T-helper 1 cell (primary cell): ENCODE measurements at places on chromosomes 16 and 17.

DNA sequence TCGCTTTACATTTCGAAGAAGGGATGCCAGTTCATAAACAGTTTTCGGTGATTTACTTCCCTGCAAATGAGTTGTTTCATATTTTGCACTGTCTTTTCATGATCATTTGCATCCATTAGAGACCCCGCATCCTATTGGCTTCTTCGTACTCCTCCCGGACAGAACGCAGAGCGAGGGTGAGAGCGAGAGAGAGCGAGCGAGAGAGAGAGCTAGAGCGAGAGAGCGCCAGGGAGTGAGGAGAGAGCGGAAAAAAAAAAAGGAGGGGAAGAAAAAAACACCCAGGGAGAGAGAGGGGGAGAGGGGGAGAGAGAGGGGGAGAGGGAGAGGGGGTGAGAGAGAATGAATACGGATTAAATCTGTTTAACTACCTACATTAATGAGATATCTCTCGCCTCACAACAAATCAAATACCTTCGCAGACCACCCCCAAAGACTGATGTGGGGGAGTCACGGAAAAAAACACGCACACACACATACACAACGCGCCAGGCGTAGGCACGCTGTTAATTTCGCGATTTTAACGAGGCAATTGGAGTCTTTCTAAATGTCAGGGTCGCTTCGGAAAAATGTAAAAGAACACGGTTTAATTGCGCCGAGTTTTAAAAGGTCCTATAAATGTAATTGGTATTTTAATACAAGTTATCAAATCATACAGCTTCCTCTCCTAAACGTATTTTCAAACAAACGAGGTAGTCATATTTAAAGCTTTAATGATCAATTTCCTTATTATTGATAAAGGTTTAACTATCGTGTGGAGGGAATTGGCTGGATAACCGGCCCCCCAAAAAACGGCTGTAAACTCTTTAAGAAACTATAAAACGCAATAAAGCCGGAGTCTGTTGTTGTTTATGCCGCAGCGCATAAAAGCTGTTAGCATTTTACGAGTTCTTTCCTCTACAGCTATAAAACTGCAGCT is at the start of gene HOXB8:
Gene HOXB8 (minus strand): TSS at position 246 of the 916 bp plus-strand sequence. CDS start 588 bp downstream, outside the sequence.
- no peak for DNase-seq

- no peak for DNase-seq
These were observed 7.5 kb downstream of the UBE2Z start for GRCh38 chr17:48915459-48916282.

DNA sequence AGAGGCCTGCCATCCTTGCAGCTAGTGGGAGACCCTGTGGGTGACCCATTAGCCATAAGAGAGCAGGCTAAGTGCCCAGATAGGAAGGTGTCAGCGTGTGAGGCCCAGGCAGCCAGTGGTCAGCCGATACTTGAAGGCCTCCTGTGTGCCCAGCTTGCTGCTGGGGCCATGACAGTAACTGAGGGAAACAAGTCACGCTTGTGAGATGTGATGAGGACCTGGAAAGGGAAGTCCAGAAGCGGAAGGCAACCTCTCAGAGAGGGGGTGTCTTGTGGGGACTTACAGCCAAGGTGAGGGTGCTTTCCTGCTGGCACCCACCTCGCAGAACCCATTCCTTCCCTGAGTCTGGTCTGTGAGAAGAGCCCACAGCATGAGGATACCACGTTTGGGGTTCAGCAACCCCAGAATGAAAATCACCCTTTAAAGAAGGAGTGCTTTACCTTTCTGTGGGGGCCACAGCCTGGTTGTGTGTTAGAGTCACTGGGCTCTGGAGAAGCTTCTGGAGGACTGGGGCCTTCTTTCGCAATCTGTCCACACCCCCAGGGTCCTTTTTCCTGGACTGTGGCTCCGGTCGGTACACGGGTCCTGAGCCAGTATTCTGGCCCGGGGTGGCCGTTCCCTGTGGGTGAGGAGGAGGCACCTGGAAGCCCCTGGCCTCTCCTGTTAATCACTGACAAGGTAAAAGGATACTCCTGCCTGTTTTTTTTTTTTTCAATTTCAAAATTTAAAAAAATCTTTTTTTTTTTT is 53.9 kb downstream of the PLCG2 start:
- no peak for DNase-seq

DNA sequence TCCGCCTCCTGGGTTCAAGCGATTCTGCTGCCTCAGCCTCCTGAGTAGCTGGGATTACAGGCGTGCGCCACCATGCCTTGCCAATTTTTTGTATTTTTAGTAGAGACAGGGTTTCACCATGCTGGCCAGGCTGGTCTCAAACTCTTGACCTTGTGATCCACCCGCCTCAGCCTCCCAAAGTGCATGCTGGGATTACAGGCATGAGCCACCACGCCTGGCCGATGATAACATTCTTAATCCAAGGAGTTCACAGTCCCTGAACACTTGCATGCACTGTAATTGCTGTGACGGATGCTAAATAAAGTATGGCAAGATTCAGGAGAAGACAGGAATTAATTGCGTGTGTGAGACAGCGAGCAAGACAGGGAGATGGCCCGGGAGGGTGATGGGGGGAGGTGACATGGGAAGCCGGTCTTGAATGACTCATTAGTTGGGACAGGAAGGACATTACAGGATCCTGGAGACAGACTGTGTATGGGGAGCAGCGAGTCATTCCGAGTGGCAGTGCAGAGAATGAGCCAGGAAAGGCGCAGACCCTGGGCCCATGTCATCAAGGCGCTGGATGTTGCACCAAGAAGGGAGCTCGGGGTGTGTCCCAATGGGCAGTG is 6.7 kb downstream of the ABCA3 start:
- DNase-seq, result no peak

GRCh38 chr16:25729188-25729915 is 37.6 kb downstream of the HS3ST4 start:
- no peak for DNase-seq

DNA sequence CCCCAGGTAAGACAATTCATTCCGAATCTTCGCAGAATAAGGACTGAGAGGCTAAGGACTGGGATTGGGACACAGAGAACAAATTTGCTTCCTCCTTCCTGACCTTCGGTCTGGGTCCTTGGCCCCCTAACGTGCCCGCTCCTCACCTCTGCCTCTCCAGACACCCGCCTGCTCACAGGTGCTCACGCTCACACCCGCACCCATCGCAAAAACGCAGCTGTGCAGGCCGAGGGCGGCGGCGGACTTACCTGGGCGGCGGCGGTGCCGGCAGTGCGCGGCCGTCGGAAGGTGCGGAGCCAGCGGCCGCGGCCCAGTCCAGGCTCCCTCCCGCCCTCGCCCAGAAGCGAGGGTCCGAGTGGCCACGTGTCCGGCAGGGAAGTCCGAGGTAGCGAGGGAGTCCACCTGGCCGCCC is 7.1 kb upstream of the HOXB9 start:
- no peak for DNase-seq

- peak; percentile 33 for DNase-seq
These were observed 40.5 kb upstream of the ATP2A3 start for GRCh38 chr17:4004517-4005295.

DNA sequence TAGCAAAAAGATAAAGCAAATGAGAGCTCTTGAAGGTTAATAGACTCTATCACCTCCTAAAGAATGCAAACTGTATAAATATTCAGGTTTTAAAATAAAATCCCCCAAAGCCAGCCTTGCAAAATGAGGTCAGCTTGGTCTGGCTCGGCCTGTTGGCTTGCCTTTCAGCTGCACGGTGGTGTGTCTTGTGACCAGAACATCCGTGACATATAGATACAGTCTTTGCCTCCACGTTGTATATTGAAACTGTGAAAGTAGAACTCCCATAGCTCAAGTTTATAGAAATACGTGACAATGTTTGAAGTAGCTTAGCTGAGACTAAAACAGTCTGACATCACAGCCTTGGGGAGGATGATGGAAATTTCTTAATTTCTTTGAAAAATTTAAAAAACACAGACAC is 236.6 kb upstream of the MYOCD start:
- no peak for DNase-seq

DNA sequence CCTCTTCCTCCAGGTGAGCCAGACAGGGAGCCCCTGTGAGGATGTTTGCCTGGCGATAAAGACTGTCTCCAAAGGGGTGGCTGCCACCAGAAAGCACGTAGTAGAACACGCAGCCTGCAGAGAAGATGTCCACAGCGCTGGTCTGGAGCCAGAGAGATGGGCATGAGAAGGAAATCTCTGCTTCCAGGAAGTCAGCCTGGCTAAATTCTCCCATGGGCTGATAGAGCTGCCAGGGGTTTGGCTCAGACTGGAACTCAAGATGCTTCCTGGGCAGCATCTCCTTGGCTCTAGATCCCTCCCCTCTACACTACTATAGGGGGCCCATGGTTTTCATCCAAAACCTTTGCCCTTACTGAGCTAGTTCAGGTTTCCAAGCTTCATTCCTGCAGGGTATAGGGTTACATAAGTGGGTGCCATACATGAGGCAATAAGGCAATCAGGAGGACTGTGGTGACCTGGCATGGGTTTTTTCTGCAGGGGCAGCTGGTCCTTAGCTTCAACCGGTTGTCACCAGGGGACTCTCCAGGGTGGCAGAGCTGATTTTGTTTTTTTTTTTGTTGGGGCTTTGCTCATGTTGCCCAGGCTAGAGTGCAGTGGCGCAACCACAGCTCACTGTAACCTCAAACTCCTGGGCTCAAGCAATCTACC is 13.6 kb downstream of the PLK1 start:
- no peak for DNase-seq

- peak; percentile 11 for DNase-seq
These were observed 825 bp downstream of the HEATR6 start for GRCh38 chr17:60077672-60078519.

- DNase-seq, result peak; percentile 77
These were observed 10.2 kb upstream of the EEF2K start for GRCh38 chr16:22195695-22196558.

- no peak for DNase-seq
These were observed 4.8 kb downstream of the LGALS3BP start for GRCh38 chr17:78974635-78975591.

- DNase-seq, result no peak
These were observed 461.0 kb upstream of the C16orf82 start for GRCh38 chr16:26605626-26606271.

DNA sequence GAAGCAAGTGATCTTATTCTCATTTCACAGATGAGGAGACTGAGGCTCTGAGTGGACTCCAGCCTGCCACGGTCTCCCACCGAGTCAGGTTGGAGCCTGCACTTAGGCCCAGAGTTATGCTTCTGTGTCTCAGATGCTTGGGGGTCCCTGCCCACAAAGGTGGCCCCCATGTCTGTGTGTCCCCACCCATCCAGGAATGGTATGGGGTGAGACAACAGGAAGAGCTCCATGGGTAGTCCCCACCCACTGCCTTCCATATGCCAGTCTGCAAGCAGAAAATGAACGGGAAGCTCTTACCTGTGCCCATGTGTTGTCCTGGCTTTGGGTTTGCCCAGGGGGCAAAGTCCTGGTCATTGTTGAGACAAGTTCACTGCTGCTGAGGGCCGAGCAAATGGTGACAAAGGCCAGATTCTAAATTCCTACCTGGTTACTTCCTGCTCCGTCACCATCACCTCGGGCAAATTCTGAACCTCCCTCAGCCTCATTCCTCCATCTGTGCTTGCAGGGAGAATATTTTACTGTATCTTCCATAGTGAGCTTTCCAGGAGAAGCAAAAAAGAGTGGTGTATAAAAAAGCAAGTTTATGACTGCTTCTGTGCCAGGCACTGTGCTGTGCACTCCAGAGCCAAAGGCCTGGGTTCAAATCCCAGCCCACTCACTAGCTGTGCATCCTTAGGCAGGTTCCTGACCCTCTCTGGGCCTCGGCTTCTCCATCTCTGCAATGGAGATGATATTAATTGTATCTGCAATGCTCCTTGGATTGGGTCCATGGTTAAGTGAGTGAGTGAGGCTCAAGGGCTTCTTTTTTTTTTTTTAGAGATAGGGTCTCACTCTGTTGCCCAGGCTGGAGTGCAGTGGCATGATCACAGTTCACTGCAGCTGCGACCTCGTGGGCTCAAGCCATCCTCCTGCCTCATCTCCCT is 9.3 kb downstream of the IL4R start:
- DNase-seq, result no peak

DNA sequence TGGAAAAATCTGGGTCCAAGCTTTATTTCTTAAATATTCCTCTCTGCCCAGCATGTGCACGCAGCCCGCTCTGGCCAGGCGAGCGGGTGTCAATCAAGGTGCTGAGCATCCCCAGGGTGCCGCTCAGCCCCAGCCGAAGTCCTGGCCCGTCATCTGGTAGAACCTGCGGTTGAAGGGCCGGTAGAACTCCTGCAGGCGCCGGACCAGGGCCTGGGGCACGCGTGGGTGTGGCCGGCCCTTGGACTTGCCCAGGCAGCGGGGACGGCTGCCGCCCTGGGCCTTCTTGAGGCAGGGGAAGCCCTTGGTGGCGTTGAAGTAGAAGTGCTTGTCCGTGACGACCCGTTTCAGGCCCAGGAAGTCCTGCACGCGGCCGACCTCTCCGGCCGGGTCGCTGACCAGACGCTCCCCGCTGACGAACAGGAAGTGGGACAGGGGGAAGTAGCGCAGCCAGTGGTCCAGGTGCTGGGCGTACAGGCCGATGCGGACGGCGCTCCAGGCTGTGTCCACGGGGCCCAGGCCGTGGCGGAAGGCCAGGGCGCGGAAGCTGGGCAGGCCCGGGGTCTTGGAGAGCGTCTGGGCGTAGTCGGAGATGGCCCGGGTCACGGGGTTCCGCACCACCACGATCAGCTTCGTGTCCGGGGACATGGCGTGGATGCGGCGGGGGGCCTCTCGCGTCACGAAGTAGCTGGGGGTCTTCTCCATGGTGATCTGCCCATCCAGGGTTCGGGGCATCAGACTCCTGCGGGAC is 6.6 kb downstream of the HS3ST6 start:
- no peak for DNase-seq

- no peak for DNase-seq
These were observed 8.4 kb upstream of the PLK1 start for GRCh38 chr16:23670137-23670776.

DNA sequence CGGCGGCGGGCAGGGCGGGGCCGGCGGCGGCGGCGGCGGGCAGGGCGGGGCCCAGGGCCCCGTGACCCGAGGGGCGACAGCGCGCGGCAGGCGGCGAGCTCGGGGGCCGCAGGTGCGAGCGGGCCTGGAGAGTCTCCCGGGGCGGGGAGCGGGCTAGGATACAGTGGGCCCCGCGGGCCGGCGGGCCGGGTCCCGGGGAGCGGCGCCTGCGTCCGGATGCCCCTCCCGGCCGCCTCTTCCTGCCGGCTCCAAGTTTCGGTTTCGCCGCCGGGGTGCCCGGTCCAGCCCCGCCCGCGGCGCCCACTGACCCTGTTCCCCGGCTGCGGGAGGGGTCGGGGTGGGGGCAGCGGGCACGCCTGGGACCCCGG is at the start of gene RNF213:
Gene RNF213 (plus strand): TSS at position 62 of the 368 bp plus-strand sequence. CDS start 2,830 bp downstream, outside the sequence.
- peak; percentile 72 for DNase-seq

GRCh38 chr16:21646721-21647561 is 5.5 kb downstream of the IGSF6 start:
- DNase-seq, result peak; percentile 52

GRCh38 chr16:89038811-89039735 is 54.6 kb upstream of the ACSF3 start:
- no peak for DNase-seq

GRCh38 chr16:69851491-69852240 is 89.5 kb downstream of the WWP2 start:
- no peak for DNase-seq

GRCh38 chr16:75060723-75061122 is 55.9 kb downstream of the LDHD start:
- no peak for DNase-seq

DNA sequence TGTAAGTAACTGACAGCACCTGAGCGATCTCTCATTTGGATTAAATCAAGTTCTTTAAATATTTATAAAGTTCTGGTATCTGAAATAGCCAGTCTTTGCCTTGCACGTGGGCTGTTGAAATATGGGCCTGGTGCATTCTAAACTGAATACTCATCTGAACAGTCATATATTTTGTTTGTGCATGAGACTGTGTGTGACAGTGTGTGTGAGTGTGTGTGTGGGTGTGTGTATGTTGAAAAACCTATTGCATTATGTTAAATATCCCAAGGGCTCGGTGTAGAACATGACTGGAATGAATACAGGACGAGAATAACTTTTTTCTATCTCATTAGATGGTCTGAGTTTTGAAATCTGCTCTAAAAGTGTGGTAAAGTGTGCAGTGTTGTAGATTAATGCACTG is 82.4 kb upstream of the TOX3 start:
- DNase-seq, result no peak
